ENCODE measurements at places on chromosomes 4 and X. TPM values are rescaled to one million over a fixed set of nuclear protein-coding genes. Genes with fewer than 3 reads are reported as not detected.

- H3K4me1 ChIP-seq: peaks cover 57% of the 10 kb centered on the region
- DNase-seq: peak; percentile 100
Measured at GRCh38 chrX:1391707-1392375, at the start of gene SLC25A6. SLC25A6 (minus strand) TSS chrX:1392113; CDS start chrX:1392009, 104 bp downstream.

Gene NEXMIF
- total RNA-seq: 0.70 TPM

GRCh38 chrX:3124031-3124430 lies 82.8 kb downstream of the ARSF start:
- no peaks in the 10 kb centered on the region for H3K36me3 ChIP-seq
- DNase-seq: no peak
- H3K4me1 ChIP-seq: no peaks in the 10 kb centered on the region
- H3K27me3 ChIP-seq: no peaks in the 10 kb centered on the region
- H3K27ac ChIP-seq: no peak overlapping the region

GRCh38 chrX:103640401-103641155 lies 11.8 kb downstream of the TCEAL1 start:
- no peaks in the 10 kb centered on the region for H3K4me1 ChIP-seq
- no peak overlapping the region for H3K27ac ChIP-seq
- no peaks in the 10 kb centered on the region for H3K36me3 ChIP-seq
- no peak for DNase-seq
- no peak overlapping the region for H3K4me3 ChIP-seq
- no peaks in the 10 kb centered on the region for H3K27me3 ChIP-seq
